Common myeloid progenitor, CD34-positive (primary cell): ENCODE measurements at places on chromosomes 12 and 14.

- no peak for DNase-seq
Measured at GRCh38 chr14:97709552-97709951, 912.4 kb downstream of the VRK1 start.

DNA sequence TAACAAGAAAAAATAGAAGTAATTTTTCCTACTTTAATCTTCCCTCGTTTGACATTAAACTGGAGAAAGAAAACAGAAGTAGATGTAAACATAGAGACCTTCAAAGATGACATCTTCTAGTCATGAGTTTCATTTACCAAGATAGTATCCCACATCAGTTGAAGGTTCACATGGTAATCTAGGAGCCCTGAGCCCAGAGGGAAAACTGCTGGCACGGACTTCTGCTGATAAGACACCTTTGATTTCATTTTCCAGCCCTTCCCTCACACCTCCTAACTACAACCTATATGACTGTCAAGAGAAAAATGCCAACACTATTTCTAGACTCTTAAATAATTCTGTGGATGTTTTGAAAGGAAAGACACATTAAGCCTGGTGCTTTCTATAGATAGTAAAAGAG is 46.0 kb upstream of the CCDC175 start:
- DNase-seq = no peak

GRCh38 chr14:101076451-101077198 is 173.1 kb upstream of the RTL1 start:
- peak; percentile 39 for DNase-seq

- DNase-seq = no peak
Measured at GRCh38 chr12:124621296-124621660, 53.9 kb upstream of the NCOR2 start.
